ENCODE measurements at places on chromosomes 1 and 21. TPM values are rescaled to one million over a fixed set of nuclear protein-coding genes. Genes with fewer than 3 reads are reported as not detected.

DNA sequence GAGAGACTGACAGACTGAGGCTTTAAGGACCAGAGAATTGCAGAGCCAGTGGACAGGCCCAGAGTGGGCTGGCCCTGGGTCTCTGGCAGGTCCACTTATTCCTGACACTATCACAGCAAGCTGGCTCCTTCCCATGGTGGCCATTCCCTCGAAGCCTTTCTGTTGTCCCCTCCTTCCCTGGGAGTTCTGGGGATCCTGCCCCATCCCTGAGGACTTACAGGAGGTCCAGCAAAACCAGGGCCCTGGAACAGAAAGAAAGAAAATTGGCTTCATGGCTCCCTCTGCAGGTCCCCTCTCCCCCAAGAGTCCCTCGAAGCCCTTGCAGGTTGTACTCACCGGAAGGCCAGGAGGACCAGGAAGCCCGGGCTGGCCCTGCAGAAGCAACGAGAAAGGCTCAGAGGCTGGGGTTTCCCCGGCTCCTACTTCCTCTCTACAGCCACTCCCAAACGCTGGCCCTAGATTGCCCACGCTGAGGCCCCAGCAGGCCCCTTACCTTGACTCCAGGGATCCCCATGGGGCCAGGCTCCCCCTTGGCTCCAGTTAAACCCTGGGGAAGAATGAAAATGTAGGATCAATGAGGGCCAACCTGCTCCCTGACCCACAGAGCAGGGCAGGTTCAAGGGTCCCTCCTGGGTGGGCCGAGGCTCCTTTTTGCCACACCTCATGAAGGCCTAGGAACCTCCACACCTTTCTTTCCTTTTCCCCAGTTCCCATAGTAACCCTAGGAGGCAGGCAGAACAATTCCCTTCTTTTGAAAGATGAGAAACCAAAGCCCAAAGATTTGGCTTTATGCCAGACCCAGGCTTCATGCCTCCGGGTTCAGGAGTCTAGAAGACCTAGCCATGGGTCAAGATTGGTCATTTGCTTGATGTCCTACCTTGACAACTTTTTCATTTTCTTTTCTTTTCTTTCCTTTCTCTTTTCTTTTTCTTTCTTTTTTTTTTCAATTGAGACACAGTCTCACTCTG is 4.6 kb downstream of the COL9A2 start:
- ATAC-seq: no peak

DNA sequence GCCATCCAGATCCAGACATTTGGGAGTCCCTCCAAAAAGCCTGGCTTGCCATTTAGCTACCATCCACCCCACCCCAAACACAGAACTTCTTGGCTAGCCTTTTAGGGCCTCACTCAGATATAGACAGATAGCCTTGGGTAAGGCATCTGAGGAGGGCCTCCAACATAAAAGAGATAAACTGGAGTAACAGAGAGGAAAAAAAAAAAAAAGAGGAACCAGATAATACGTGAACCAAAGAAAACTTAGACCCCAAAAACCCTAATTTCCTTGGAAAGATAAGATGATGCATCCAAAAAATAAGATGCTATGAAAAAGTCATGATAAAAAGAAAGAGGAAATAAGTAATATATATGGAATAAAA is 19.8 kb upstream of the LSS start:
- ATAC-seq: no peak

- ATAC-seq: no peak
Measured at GRCh38 chr1:186503190-186503589, 42.3 kb upstream of the PDC start.

DNA sequence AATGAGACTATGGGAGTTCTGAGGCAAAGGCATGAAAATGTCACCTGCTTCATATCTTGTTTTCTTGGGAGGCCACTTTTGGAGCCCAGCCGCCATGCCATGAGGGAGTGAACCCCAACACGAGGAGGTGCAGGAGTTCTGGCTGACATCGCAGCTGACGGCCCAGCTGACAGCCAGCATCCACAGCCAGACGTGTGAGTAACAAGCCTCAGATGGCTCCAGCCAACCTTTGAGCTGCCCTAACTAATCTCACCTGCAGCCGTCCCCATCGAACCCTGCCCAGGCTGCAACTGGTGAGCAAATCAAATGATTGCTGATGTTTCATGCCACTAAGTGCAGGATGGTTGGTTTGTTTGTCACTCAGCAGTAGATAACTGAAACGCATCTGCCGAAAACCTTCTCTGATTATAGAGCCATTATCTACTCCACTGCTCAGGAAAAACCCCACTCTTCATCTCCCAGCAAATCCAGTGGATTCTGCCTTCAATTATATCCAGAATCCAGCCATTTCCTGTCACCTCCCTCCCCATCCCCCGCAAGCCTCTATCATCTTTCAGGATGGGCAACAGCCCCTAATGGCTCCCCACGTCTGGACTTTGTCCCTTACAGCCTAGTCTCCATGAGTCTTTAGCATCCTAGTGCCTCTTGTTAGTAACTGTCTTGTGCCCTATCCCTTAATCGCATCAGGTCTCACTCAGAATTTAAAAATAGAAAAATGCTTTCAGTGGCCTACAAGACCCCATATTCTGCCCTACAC is 18.5 kb upstream of the RAB4A start:
- ATAC-seq: no peak

DNA sequence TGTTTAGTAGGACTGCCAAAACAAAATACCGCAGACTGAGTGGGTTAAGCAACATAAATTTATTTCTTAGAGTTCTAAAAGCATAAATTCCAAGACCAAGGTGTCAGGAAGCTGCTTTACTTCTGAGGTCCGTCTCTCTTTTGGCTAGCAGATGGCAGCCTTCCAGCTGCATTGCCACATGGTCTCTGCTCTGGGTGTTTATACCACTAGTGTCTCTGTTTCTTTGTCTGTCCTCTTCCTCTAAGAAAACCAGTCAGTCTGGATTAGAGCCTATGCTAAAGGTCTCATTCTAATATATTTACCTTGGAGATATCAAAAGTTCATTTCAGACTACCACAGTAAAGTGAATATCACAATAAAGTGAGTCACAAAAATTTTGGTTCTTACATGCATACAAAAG is 519.8 kb downstream of the COL11A1 start:
- ATAC-seq: no peak

GRCh38 chr1:200194477-200194876 is 167.0 kb downstream of the NR5A2 start:
- ATAC-seq: no peak

DNA sequence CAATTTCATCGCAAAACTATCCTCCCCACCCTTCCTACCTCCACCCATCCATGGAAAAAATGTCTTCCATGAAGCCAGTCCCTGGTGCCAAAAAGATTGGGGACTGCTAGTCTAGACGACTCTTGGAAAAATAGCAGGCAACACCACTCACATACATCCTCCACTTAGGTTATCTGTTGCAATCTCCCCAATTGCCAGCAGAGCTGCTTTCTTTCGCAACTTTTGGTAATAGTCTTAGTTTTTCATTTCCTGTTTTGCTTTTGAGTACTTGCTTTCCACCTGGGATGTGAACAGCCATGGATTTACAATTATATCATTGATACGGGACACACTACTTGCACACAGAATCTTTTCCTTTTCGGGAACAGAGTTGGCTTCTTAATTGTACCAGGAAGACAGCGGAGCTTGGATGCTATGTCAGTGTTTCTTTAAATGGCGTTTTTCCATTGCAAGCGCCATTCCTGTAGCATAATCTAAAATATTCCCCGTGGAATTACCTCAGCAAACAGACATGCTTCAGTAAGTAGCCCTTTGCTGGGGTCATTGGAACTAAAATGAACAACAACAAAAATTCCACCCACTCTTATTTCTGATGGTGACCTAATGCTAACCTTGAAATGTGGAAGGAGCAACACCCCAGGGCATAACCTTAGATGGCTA is 183.3 kb upstream of the ADGRL2 start:
- ATAC-seq: no peak

- ATAC-seq: peak; percentile 20
Measured at GRCh38 chr1:21783679-21784603, 992 bp upstream of the USP48 start.

DNA sequence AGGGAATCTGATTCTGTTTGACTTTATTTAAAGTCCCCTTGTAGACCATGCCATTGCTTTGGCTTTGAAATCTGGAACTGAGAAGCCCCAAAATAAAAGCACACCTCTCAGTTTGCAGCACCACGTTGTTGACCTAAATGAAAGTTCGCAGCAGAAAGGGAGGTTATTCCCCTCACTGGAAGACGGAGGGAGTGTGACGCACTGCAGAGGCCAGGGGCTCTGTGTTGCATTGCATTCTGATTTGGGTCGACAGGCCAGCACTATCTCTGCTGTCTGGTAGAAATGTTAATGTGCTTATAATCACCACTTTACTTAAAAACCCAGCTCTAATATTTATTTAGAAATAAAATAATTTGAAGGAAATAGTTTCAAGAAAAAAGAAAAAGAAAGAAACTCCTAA is 675.2 kb upstream of the NR5A2 start:
- no peak for ATAC-seq

- no peak for ATAC-seq
Measured at GRCh38 chr1:28898405-28898881, 15.9 kb upstream of the EPB41 start.

- ATAC-seq: no peak
Measured at GRCh38 chr1:228438266-228438665, 21.6 kb upstream of the TRIM17 start.

GRCh38 chr1:103447471-103447870 is 78.0 kb upstream of the RNPC3 start:
- ATAC-seq: no peak

DNA sequence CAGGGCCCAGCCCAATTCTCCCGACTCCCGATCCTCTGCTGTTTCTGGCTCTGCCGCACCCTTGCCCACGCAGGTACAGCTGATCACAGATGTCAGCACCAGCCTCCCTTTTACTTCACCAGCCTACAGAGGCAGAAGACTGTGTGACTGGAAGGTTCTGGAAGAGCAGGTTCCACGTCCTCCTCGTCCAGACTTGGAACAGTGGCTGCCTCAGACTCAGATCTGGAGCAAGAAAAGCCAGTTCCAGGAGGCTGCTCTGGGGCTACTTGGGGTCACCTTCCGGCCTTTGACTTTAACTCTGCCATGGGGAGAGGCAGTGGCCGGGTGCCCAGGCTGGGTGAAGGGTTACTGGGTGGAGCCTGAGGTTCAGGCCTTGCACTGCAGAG is 16.1 kb upstream of the KLHDC7A start:
- ATAC-seq: no peak

DNA sequence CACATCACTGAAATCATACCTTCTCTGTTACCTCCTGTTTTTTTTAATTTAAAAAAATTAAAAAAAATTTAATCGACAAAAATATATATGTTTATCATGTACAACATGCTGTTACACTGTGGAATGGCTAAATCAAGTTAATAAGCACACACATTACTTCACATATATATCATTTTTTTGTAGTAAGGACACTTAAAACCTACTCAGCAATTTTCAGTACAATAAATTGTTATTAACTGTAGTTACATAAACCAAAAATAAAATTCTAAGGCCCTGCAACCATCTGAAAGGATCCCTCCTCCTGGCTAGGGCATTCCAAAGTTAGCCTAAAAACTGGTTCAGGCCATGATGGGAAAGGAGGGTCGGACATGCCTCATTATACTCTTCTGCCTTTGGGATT is 23.6 kb upstream of the COQ8A start:
- ATAC-seq: no peak

DNA sequence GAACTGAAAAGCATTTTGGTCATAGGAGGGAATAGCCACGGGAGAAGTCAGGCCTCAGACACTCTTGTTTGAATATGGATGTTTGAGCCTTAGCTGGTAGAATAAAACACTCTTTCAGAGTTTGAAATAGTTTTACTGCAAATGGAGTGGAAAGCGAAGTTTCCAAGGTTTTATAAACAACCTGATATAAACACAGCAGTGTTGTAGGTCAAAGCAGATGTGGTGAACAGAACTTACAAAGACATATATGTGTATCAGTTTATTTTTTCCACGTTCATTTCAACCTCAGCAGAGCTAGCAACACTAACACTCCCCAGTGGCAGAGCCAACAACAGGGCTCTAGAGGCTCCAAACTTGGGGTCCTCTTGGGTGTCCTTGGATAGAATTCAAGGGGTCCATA is 89.9 kb downstream of the WLS start:
- ATAC-seq: no peak

DNA sequence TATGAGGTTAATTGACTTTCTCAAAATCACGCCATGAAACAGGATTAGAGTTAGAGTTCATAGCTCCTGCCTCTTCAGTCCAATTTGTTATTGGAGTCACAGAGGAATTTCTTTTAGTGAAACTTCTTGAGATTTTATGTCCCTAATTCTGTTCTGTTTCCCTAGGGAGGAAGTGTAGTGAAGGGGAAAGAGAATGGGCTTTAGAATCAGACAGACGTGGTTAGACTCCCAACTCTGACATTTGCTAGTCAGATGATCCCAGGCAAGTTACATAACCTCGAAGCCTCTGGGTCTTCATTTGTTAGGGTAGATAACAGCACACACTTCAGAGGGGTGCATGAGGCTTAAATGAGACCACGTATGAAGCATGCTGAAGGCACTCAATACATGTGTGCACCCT is 83.9 kb downstream of the ASTN1 start:
- no peak for ATAC-seq

- no peak for ATAC-seq
Measured at GRCh38 chr1:90936731-90937130, 85.1 kb downstream of the ZNF644 start.

GRCh38 chr21:45534636-45535331 is 7.5 kb downstream of the SLC19A1 start:
- no peak for ATAC-seq

The CA6 gene
- not detected for total RNA-seq

The KRTAP19-3 gene
- not detected for total RNA-seq

The FAM177B gene
- not detected for total RNA-seq

The SSU72 gene
- total RNA-seq: 73.8 TPM

The GPX7 gene
- total RNA-seq: 12.7 TPM

The ADGRL4 gene
- total RNA-seq: 0.47 TPM

The LYSMD1 gene
- 8.4 TPM for total RNA-seq

The GUCA2A gene
- total RNA-seq: not detected

The PGLYRP4 gene
- total RNA-seq: not detected

The OR2M3 gene
- total RNA-seq: 0.11 TPM

The DNAH14 gene
- 19.3 TPM for total RNA-seq

The NTMT2 gene
- total RNA-seq: not detected

The KRTAP6-2 gene
- total RNA-seq: not detected

The HEYL gene
- 1.9 TPM for total RNA-seq

The ARMH1 gene
- total RNA-seq: 6.1 TPM

The GIPC2 gene
- total RNA-seq: not detected

Measured in motor neuron (in vitro differentiated cells).